ENCODE measurements at places on chromosomes 2 and 18.

DNA sequence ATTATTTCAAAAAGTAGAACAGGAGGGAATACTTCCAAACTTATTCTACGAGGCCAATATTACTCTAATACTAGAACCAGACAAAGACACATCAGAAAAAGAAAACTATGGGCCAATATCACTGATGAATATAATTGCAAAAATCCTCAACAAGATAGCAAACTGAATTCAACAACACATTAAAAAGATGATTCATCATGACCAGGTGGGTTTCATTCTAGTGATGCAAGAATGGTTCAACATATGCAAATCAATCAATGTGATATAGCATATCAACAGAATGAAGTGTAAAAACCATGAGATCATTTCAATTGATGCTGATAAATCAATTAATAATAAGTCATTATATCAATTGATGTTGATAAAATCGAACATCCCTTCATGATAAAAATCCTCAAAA lies 22.4 kb upstream of the EML6 start:
- no peak for DNase-seq

- no peak for DNase-seq
Measured at GRCh38 chr2:196253116-196253480, 81.7 kb upstream of the STK17B start.

DNA sequence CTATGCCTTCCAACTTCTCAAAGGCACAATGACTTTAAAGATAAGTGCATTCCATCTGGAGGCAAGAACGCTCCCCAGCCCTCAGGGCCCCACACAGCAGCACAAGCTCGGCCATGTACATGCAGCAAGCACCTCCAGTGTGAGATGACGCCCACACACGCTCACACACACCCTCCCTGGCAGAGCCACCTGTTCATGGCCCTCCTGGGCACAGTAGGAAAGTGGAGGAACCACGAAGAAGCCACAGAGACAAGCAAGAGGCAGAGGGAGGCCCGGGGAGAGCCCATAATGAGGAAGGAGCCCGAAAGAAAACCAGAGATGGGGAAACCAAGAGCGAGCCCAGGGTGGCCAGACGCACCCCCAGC lies 21.7 kb downstream of the BIN1 start:
- no peak for DNase-seq

GRCh38 chr18:11587846-11588245 lies 21.6 kb upstream of the SLC35G4 start:
- no peak for DNase-seq

GRCh38 chr2:105248316-105249070 lies 7.0 kb downstream of the GPR45 start:
- DNase-seq = no peak

- no peak for DNase-seq
Measured at GRCh38 chr2:61354543-61355197, 116.2 kb downstream of the USP34 start.

DNA sequence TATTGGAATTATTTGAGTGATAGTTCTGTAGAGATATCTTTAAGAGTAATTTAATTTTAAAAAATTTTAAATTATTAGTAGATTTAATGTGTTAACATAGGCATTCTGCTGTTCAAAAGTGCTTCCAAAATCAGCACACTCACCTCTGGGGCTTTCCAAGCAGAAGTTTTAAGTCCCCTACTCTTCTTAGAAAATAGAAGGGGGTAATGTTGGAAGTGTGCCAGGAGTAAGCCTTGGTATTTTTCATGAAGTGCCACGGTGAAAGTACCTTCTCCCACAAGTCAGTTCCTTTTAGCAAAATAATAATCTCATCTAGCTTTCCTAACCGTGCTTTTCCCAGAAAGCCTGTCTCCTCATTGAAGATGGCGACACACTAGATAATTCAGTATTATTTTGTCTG lies 3.9 kb upstream of the TNFRSF11A start:
- no peak for DNase-seq

- DNase-seq = no peak
Measured at GRCh38 chr2:140128909-140129308, 1348.7 kb upstream of the NXPH2 start.

- no peak for DNase-seq
Measured at GRCh38 chr18:25927830-25928229, 162.6 kb downstream of the SS18 start.

GRCh38 chr2:68253219-68254068 lies 1.1 kb upstream of the PPP3R1 start:
- DNase-seq = peak; percentile 24

- DNase-seq = peak; percentile 26
Measured at GRCh38 chr2:108449410-108450130, 564 bp downstream of the GCC2 start.

DNA sequence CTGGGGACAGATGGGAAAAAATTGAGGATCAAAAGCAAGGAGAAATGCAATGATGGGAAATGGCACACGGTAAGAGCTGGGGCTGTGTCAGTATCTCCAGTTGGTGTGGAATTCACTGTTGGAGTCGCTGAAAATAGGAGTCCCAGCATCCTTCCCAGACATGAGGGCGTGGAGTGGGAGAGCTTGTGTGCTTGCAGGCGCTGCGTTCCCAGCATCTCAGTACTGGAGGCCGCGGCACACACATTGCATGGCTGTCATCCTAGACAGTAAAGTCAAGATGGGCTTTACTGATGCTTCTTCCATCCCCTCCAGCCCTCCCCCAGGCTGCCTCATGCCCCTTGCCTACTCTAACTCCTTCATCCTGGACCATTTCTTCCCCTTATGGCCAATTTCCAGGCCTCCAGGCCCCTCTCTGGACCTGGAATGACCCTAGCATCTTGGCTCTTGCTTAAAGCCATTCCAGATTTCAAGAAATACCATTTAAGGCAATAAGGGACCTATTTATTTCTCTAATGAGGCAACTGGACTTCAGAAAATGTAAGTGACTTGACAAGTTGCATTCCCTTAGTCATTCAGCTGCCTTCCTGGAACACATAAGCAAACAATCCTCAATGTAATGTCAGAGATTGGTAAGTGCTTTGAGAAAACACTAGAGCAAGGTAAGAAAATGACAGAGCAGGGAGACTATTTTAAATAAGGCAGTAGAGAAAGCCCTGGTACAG lies 70.5 kb upstream of the TTC39C start:
- DNase-seq = no peak

GRCh38 chr2:62586981-62587380 lies 81.0 kb upstream of the TMEM17 start:
- DNase-seq = no peak

- no peak for DNase-seq
Measured at GRCh38 chr2:209970271-209970670, 32.2 kb upstream of the RPE start.

- no peak for DNase-seq
Measured at GRCh38 chr2:60007671-60008070, 545.8 kb downstream of the BCL11A start.

DNA sequence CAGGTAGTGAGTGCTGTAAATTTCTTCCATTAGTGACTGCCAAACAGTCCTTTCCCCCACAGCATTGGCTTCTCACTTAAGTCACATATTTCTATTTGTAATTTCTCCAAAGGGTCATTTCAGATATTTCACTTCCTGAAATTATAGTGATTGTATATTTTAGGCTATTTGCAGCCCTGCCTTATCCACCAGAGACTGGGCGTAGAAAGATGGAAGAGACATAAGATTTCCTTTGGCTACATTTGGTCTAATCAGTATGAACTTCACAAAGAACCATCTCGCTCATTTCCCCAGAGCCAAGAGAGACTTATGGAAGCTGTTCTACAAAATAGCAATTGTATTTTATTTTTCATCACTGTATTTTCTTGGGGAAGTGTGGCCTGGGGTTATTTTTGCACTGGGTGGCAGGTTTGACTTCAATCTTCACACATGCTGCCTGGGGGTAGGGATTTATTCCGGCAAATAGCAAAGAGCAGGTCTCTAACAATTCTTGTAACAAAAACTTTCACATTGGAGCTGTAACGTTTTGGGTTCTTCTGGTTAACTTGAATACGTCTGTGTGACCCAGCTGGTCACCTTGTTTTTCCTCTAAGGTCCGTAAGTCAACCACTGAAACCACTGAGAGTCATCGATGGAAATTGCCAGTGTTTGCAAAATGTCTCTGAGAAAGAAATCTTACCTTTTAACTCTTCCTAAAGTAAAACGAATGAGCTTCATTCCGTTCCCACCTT lies 170.6 kb upstream of the SERPINE2 start:
- DNase-seq = no peak

GRCh38 chr2:220002699-220003098 lies 375.3 kb downstream of the SLC4A3 start:
- DNase-seq = no peak

DNA sequence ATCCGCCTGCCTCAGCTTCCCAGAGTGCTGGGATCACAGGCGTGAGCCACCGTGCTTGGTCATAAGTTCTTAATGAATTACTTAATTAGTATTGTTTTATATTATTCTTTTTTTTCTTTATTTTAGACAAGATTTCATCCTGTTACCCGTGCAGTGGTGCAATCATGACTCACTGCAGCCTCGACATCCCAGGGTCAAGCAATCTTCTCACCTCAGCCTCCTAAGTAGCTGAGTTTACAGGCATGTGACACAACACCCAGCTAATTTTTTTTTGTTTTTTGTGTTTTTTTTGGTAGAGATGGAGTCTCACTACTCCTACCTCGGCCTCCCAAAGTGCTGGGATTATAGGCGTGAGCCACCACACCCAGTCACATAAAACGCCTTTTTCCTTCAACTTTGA lies 17.3 kb downstream of the C2orf42 start:
- DNase-seq = no peak

GRCh38 chr18:2994020-2994589 lies 18.8 kb downstream of the LPIN2 start:
- DNase-seq = no peak

DNA sequence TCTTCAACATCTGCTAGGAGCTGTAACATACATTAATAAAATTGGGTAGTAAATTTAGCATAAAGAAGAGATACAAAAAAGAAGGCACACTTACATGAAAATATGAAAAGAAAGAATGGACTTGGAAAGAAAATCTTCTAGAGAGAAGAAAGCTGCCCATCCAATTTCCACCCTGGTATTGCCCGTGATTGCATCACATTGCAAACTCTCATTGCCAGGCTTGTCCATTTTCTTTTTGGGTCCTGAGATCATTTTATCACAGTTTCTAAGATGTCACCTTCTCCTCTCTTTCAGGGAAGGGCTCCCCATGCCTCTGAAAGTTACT lies 321.5 kb downstream of the RND3 start:
- DNase-seq = no peak

- DNase-seq = no peak
Measured at GRCh38 chr2:107313316-107313715, 427.3 kb upstream of the ST6GAL2 start.

DNA sequence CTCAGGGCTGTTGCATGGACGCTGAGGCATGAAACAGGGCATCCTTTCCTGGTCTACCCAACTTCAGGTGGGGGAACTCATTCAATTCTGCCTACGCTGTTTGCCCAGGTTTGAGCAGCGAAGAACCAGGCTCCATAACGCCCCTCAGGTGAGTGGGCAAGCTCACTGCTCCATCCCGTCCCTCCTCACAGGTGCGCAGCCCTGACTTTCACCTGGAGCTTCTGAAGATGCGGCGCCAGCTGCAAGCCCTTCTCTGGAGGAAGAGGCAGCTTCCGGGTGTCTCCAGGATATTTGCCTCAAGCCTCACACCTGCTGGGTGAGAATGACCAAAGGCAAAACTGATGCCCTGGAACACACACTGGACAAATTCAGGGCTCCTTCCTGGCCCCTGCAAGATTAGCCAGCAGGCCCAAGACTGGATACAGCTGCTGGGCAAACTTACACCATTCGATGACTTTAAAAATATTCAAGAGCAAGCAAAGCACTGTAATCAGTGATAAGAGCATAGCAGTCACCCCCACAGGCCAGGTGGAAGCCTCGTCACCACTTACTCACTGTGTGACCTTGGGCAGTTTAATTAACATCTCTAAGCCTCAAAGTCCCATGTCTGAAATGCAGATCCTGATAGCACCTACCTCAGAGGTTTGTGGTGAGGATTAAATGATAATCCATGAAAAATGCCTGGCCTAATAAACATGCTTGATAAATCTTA lies 97.7 kb downstream of the GYPC start:
- no peak for DNase-seq

- DNase-seq = peak; percentile 77
Measured at GRCh38 chr2:96951125-96951654, 35.2 kb downstream of the FAM178B start.

- DNase-seq = no peak
Measured at GRCh38 chr2:148237911-148238310, 217.0 kb downstream of the MBD5 start.

- no peak for DNase-seq
Measured at GRCh38 chr2:157785200-157785599, 90.9 kb downstream of the ACVR1 start.

- no peak for DNase-seq
Measured at GRCh38 chr2:197577446-197577845, 61.6 kb downstream of the MOB4 start.

GRCh38 chr2:157261199-157261782 lies 3.8 kb downstream of the GALNT5 start:
- DNase-seq = no peak

GRCh38 chr2:85133751-85134254 lies 611 bp downstream of the TCF7L1 start:
- peak; percentile 35 for DNase-seq

- no peak for DNase-seq
Measured at GRCh38 chr2:175097297-175097696, 70.7 kb downstream of the ATF2 start.

- no peak for DNase-seq
Measured at GRCh38 chr2:96128456-96128855, 9.8 kb downstream of the ASTL start.

GRCh38 chr2:147482916-147483669 lies 361.7 kb upstream of the ACVR2A start:
- no peak for DNase-seq

GRCh38 chr2:189576396-189576795 lies 4.2 kb downstream of the SLC40A1 start:
- DNase-seq = no peak

- DNase-seq = no peak
Measured at GRCh38 chr2:189111063-189111715, 68.4 kb downstream of the COL5A2 start.

- no peak for DNase-seq
Measured at GRCh38 chr2:17959833-17960232, 81.4 kb downstream of the KCNS3 start.

DNA sequence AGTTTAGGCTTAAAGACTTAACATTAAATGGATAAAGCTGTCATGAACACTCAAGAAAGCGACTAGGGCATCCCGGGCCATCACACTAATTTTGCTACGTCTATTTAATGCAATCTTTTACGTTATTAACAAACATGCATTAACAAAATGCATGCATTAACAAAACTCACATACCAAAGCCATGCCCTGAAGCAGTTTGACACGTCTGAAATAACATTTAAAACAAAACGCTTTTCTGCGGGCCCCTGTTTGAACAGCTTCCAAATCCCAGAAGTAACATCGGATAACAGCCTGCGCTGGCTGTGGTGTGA lies 458 bp downstream of the B4GALT6 start:
- DNase-seq = no peak

- DNase-seq = no peak
Measured at GRCh38 chr18:31498574-31499524, 872 bp downstream of the DSG2 start.

DNA sequence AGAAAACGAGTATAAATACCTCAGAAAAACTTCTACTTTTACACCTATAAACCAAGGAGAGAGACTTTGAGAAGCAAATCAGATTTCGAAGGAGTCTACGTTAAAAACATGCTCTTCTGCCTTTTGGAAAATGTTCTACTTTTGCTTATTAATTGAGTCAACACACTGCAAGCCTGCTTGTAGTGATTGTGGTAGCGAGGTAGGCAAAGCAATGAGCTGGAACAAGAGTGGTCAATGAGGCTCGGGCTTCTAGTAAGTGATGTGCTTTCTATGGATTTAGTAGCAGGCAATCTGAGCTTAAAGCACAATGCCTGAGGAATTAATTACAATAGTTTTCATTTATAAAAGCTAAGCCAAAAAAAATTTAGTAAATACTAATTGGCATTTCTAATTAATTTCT lies 103.4 kb upstream of the TFCP2L1 start:
- DNase-seq = no peak

Data from testis (tissue), 5 donors.